ENCODE measurements at places on chromosomes 16 and 17. TPM values are rescaled to one million over a fixed set of nuclear protein-coding genes. Genes with fewer than 3 reads are reported as not detected.

Gene PRDM7
- total RNA-seq: not detected

Gene DNAAF1
- not detected for total RNA-seq

DNA sequence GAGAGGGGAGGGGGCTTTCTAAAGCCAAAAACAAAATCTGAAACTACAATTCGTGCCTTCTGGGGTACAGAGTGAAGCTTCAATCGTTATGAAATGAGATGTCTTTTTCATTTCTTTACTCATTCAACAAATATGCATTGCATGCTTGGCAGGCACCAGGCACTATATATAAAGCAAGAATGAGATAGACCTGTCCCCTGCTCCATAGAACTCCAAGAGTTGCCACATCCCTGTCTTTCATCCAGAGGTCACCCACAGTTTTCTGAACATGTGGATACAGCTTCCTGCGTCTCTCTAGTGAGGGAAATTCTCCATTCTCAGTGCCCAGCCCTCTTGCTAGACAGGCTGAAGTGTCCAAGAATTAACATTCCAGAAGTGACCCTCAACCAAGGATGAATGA, 343.2 kb upstream of the MAF start:
- H3K27ac ChIP-seq: no peak overlapping the region
- DNase-seq: no peak
- H3K4me3 ChIP-seq: no peak overlapping the region
- no peaks in the 10 kb centered on the region for H3K4me1 ChIP-seq
- H3K36me3 ChIP-seq: no peaks in the 10 kb centered on the region
- no peaks in the 10 kb centered on the region for H3K27me3 ChIP-seq

- H3K4me1 ChIP-seq: peaks cover under 1% of the 10 kb centered on the region
- H3K36me3 ChIP-seq: 0 out of 2 replicates have a peak, but pooled peaks cover 4% of the 10 kb centered on the region
- no peak overlapping the region for H3K4me3 ChIP-seq
- DNase-seq: no peak
- H3K27me3 ChIP-seq: peaks cover 6% of the 10 kb centered on the region
Observed at GRCh38 chr17:60327134-60327900, 64.6 kb downstream of the USP32 start.

DNA sequence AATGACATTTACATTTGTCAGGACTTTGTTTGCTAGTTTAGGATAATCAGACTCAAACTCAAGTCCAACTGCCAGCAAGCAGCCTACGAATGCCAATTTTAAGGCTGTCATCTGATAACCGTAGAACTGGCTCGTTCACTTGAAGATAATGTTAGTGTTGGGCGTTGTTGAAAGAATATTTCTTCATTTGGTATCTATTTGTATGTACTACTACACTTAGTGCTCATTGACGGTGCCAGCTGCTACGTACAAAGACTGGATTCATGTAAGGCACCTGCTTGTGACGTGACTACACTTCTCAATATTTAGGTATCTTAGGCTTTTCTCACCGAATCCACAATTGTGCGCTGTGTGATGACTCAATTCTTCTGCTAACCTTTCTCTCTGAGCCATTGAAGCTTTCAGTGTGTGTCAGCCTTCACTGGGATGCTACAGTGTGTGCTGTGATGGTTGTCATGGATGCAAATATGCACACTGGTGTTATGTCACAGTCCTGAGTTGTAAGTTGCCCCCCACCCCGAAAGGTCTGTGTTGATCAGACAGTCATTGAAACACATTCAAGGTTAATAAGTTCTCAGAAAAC, 5.7 kb downstream of the ATP2C2 start:
- peaks cover 58% of the 10 kb centered on the region for H3K27me3 ChIP-seq
- no peak for DNase-seq
- no peaks in the 10 kb centered on the region for H3K36me3 ChIP-seq
- H3K4me1 ChIP-seq: no peaks in the 10 kb centered on the region

DNA sequence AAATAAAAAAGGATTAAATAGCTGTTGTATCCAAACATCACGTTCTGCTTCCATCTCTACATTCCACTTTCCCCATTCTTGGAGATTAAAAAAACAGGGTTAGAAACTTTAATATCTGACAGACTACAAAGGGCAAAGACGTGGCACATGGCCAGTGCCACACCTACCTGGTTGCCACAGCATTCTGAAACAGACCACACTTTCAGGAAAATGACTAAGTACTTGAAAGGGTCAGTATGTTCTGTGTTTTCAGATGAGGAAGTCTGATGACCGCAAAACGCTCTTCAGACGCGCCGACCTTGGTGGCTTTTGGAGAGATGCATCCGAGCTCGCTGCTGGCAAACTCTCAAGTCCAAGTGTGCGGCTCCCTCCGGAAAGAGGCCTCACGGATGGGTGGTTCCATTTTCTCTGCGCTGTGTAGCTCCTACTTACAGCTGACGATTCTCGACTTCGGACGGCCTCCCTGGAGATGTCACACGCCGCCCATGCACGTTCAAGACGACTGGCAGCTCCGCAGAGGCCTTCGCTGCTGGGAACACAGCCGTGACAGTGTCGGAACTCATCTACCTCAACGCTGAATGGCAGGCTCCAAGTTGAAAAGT, 15.5 kb downstream of the MAP1LC3B start:
- H3K4me1 ChIP-seq: no peaks in the 10 kb centered on the region

- H3K4me1 ChIP-seq: peaks cover 18% of the 10 kb centered on the region
- no peak for DNase-seq
- peak overlapping the region; percentile 95 for H3K4me3 ChIP-seq
- peak overlapping the region; percentile 99 for H3K27ac ChIP-seq
- H3K27me3 ChIP-seq: peaks cover 2% of the 10 kb centered on the region
Observed at GRCh38 chr17:36535669-36536081, 888 bp downstream of the PIGW start.

- H3K4me3 ChIP-seq: no peak overlapping the region
- no peak overlapping the region for H3K27ac ChIP-seq
- H3K27me3 ChIP-seq: no peaks in the 10 kb centered on the region
Observed at GRCh38 chr16:85310868-85311585, 198.8 kb upstream of the CIBAR2 start.

All from HFFc6 (cell line).